ENCODE measurements at places on chromosomes 4 and X. TPM values are rescaled to one million over a fixed set of nuclear protein-coding genes. Genes with fewer than 3 reads are reported as not detected.

The PAGE2B gene
- 0.63 TPM for total RNA-seq

The DGAT2L6 gene
- total RNA-seq = not detected

The FREM3 gene
- total RNA-seq = 0.05 TPM

The SSX4B gene
- not detected for total RNA-seq

The HSPA4L gene
- total RNA-seq = 0.66 TPM

The SRP72 gene
- total RNA-seq = 147 TPM

The RNF175 gene
- not detected for total RNA-seq

The FRG1 gene
- total RNA-seq = 67.6 TPM

The ABCB7 gene
- 21.7 TPM for total RNA-seq

The PLA2G12A gene
- total RNA-seq = 14.1 TPM

The CRMP1 gene
- 0.54 TPM for total RNA-seq

The SLC38A5 gene
- 93.1 TPM for total RNA-seq

The ARSD gene
- 4.1 TPM for total RNA-seq

The ADGRG4 gene
- total RNA-seq = not detected

The CASP6 gene
- total RNA-seq = 32.6 TPM

The BOD1L1 gene
- 46.7 TPM for total RNA-seq

The UGT2B10 gene
- not detected for total RNA-seq

All from T-helper 1 cell treated with Interleukin-12 subunit alpha and Interleukin-12 subunit beta and Interleukin-4 antibody, amounts not matched to agents 30 ng/mL and 1 ng/mL, for 36 hours (primary cell).